ENCODE measurements at places on chromosomes 4 and X.

DNA sequence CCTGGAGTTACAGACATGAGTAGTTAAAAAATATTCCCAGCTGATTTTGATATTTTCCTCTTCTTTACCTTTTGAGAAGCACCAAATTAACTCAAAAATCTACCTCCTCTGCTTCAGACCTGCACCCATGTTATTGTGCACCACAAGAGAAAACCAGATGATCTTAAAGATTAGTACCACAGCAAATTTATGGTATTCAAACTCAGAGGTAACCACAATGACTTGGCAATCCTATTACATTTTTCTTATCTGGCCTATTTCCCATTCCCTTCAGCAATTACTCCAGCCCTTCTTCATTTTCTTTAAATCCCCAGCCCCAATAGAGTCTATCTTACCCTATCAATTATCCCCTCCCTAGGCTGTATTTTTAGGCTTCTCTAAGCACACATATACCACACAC is 535.1 kb downstream of the FAT4 start:
- no peak for DNase-seq

DNA sequence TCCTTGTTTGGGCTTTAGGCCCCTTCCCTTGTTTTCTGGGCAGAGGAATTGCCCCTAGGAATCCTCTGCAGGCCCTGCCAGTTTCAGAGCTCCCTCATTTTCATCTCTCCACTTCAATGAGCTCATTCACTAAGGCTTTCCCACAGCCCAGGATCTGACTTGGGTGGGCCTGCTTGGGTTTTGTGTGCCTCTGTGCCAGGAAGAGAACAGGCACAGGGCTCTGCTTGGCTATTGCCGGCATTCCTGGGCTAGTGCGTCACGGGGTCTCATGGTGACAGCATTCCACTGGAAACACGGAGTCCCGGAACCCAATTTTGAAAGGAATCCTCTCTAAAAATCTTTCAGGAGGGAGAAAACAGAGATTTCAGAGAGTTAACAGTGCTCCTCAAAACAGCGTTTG is 150.5 kb downstream of the VCX3A start:
- DNase-seq: no peak

- no peak for DNase-seq
Observed at GRCh38 chr4:42531341-42532030, 125.4 kb downstream of the ATP8A1 start.

DNA sequence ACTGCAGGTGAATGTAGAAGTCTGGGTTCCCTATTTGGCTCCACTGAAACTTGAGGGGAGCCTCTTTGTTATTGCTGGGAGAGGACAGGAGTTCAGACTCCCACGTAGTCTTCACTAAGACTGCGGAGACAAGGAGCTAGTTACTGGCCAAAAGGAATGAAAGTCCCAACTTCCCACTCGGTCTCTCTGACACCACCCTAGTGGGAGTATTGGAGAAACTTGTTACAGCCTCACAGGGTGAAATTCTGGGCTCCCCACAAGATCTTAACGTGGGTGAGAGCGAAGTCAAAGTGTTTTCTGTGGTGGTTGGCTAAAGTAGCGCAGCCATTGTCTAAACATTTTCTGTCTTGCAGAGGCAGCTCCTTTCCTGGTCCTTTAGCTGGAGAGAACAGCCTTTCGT is 13.5 kb downstream of the MYOZ2 start:
- no peak for DNase-seq

GRCh38 chr4:87498446-87498900 is 30.7 kb downstream of the SPARCL1 start:
- DNase-seq: no peak

DNA sequence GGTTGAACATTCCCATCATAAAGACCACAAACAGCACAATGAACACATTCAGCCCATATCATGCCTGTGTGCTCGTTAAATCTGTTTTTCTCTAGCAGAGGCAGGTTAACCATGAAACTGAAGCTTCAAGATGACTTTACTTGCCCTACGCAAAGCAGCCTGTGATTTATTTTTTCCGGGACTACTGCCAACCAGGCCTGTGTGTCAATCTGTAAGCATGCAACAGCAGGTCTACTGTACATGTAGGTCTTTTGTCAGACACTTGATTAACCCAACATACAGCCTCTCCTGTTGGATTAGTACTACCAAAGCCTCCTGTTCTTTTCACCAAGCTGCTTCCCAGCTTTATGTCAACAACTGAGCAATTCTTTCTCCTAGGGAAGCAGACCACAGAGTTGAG is 85.5 kb upstream of the ACSL1 start:
- no peak for DNase-seq

GRCh38 chr4:28868841-28869240 is 1851.3 kb upstream of the PCDH7 start:
- DNase-seq: no peak

GRCh38 chr4:6988016-6988715 is 55.0 kb upstream of the TADA2B start:
- no peak for DNase-seq

- no peak for DNase-seq
Observed at GRCh38 chr4:40065010-40065409, 8.4 kb downstream of the N4BP2 start.

DNA sequence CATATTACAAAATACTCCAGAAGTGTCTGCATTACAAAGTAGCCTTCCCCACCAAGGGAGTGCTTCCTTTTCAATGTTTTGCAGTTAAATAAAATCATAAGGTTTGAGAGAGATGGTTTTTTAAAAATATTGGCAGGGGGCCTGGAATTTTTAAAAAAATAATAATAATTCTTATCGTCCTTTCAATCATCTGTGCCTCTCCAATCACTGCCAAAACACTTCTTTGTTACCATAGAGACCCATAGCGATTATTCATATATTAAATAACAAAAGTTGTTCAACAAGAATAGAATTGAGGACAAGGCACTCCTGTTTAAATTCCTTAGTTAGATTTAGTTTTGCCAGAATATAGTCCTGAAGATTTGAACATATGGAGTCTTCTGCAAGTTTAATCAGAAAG is 203.1 kb downstream of the FAT4 start:
- no peak for DNase-seq

DNA sequence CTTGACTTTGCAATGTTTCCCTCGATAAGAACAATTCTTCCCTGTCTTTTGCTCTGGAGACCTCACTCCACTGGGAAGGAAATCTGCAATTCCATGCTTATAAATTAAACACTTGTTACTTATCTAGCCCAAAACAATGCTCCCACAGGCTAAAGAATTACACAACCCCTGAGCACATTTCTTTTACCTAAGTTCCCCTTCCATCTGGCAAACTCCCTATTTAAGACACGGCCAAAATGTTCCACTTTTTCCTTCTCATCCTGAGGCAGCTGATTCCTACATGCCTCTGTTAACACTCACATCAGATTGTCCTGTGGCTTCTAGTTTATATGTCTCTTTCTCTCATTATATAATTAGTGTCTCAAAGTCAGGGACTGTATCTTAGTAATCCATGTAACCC is 211.7 kb downstream of the COX18 start:
- DNase-seq: no peak

DNA sequence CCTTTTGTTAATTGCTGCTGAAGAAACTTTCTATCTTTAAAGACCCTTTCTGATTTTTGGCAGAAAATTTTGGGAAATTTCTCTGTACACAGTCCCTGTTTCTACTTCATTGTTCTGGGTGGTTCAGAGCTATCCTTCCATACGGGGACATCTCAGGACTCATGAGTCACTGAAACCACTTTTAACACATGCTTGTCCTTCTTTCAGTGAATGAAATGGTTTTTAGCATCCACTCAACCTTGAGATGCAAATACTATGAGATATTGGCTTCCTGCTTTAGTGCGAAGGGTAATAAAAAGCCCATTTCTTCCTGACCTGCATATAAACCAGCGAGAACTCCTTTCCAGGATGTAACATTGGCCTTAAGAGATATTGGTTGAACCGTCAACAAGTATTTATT is 158.0 kb downstream of the REPS2 start:
- DNase-seq: no peak

- DNase-seq: no peak
Observed at GRCh38 chr4:168659741-168660465, 163.1 kb downstream of the PALLD start.

GRCh38 chr4:53852343-53852742 is 212.1 kb downstream of the CHIC2 start:
- DNase-seq: no peak

GRCh38 chr4:153655002-153655541 is 29.0 kb upstream of the TLR2 start:
- DNase-seq: no peak

DNA sequence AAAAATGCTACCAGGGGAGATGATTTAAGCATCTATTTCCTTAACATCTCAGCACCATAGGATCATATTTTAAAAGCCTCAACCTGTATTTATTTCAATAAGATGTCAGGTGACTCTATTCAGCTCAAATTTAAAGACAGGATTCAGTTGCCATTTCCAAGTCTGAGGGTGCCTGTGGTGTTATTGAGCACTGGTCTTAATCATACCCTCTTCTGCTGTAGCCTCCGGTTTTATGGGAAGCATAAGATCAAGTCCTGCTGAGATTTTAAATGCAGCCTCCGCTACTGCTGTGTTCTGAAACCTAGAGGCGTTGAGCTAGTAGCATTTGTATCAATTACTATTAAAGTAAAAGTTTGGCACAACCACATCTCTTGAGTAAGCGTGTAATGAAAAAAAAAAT is 185.7 kb upstream of the NWD2 start:
- DNase-seq: no peak

DNA sequence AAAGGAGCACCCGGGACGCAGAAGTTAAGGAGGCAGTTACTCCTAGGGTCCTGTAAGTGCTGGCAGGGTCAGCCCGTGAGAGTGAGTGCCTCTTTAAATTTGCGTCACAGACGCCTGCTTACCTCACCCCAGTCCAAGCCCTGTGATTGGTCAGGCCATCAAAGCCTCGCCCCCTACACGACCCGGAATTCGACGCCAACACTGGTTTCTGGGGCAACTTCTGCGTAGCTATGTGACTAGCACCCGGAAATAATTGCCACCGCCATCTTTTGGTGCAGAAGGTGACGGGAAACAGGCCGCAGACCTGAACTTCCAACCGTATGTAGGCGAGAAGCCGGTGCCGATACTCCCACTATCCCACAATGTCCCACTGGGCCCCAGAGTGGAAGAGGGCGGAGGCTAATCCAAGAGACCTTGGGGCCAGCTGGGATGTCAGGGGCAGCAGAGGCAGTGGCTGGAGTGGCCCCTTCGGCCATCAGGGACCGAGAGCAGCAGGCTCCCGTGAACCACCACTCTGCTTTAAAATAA is at the start of gene DDX53:
TSS of gene DDX53 (plus strand) at position 265 of the 528 bp plus-strand sequence. CDS start at position 363, 98 bp downstream.
- DNase-seq: no peak

- DNase-seq: no peak
Observed at GRCh38 chrX:18596096-18596495, 75.8 kb downstream of the RS1 start.

- no peak for DNase-seq
Observed at GRCh38 chr4:108829966-108830492, 67.2 kb upstream of the ETNPPL start.

DNA sequence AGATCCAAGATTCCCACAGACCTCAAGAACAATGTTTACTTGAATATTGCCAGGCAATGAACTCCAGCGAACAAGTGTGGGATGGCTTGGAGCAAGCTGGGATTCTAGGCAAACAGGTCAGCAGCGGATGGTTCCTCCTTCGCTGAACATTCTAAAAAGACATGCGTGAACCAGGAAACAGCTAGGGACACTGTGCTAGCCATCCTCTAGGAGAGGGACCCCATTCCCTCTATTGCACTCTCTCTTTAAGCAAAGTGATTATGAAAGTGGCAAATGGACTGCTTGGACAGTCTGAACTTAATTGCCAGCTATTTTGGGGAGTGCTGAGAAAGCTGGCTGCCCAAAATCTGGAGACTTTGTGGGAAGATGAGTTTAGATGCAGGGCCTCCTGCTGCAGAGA is 29.9 kb upstream of the TEC start:
- no peak for DNase-seq

DNA sequence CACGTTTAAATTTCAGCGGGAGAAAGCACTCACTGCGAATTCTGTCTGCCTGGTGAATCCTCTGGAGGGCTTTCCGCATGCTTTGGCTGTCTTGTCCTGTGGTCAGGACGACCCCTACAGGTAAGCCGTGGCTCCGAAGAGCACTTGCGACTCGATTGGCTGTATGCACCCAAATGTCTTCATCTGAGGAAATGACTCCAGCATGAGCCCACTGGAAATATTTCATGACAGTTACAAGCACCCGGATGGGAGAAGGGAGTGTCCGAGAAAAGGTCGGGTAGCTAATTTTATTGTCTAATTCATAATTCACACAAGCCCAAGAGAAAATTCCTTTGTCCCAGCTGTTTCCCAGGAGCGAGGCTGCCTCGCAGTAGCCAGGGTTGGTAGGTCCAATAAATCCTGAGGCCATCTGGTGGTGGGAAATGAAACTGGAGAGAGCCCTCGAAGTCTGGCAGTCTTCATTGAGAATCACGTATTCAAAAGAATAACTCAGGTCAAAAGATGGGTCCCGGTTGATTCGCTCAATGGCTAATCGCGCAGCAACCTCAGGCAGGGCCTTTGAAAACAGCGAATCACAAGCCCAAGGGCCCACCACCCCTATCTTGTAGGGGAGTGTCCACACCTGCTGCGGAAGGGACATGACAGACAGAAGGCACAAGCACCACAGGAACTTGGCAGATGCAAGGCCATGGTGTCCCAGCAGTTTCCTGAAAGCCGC is 6.6 kb downstream of the GUCY2F start:
- no peak for DNase-seq

DNA sequence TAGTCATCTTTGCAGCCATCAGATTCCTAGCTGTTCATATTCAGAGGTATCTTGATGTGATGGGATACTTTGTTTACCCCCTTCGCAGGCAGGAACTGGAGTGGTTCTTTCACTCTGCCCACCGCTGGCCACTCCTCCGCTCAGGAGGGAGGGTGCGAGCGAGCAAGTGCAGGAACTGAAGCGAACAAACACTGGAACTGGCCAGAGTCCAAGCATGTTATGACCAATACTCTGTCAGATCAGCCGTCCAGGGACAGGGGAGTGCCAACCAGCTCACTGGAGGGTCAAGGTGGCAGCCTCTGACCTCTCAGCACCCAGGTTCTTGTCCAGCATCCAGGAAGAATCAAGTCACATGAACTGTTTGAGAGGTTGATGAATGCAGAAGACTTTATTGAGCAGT is 18.0 kb upstream of the MANBA start:
- no peak for DNase-seq

GRCh38 chr4:3369781-3370674 is 71.7 kb upstream of the HGFAC start:
- DNase-seq: no peak
